Activated CD4-positive, CD25-positive, alpha-beta regulatory T cell treated with anti-CD3 and anti-CD28 coated beads, Interleukin-2, amount 50 U/mL, for 24 hours (primary cell): ENCODE measurements at places on chromosomes 13 and 19.
A peak's percentile ranks its signal among the peaks of the same experiment; 100 is the strongest.

- ATAC-seq, result no peak
Observed at GRCh38 chr13:20713751-20714150, 10.3 kb downstream of the IL17D start.

DNA sequence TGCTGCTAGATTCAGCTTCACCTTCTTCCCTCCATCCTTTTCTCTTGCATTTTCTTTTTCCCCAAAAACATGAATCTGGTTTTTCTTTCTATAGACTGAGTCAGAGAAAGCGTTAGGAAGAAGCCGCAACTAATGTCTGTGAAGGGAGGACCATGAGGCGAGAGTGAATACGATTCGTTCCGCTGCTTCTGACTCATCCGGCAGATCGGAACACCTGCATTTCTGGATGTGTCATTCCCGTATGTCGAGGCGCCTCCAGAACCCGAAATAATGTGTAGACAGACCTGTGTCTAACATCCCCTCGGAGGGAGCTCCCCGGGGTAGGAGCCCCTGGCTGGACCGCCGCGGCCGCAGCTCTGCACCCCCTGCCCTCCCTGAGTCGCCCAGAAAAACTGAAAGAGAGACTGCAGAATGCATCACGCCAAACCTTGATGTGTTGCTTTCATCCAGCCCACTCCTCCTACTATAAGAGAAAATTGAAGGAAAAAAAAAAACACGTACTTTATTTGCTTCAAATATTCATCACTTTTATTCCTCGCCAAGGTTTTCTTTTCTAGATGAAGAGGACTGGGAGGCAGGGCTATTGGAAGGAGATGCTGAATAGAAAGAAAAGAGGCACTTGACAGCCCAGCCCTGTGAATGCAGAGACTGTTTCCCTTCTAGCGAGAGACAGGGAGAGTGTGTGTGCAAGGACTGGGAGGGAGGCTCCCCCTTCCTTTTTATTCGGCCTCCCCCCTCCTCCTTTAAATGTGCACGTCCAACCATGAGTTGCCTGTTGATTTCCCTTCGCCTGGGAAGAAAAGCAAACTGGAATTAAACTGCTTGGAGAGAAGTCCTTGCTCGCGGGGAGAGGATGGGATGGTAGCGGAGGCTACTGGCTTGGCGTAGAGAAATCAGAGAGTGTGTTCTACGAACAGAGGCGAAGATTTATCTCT, 616 bp upstream of the PCDH17 start:
- ATAC-seq, result peak; percentile 12

DNA sequence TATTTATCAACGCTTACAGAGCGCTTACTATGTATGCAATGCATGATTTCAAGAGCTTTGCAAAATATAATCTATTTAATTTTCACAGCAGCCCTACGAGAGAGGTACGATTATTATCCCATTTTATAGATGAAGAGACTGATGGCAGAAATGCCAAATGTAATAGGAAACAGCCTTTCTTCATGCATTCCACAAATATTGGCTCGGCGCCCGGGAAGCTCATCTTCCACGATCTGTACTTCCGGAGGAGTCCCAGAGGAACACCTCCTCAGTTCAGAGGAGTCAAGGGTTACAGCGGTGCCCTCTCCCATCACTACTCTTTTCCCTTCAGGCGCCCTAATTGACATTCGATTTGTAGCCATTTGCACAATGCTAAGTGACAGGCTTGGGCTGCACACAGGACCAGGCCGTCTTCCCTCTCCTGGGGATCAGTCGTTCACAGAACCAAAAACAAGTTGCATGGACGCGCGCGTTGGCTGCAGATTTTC, 1.1 kb upstream of the ARHGAP35 start:
- ATAC-seq, result no peak

DNA sequence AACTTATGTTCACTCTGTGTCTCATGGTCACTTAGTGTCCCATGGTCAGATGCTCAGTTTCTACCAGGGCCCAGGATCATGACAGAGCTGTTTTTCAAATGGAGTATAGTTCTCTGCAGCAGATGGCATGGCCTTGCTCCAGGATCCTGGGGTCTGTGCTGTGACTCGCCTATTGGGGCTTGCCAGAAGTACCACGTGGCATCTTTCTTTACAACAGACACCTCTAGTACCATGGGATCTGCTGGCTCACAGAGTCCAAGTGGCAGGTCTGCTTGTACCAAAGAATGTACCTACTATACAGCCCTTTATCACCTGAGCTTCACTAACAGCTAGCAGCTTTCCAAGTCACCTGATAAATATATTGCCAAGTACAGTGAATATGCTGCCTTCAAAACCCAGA, 6.0 kb upstream of the RNF6 start:
- ATAC-seq, result no peak

DNA sequence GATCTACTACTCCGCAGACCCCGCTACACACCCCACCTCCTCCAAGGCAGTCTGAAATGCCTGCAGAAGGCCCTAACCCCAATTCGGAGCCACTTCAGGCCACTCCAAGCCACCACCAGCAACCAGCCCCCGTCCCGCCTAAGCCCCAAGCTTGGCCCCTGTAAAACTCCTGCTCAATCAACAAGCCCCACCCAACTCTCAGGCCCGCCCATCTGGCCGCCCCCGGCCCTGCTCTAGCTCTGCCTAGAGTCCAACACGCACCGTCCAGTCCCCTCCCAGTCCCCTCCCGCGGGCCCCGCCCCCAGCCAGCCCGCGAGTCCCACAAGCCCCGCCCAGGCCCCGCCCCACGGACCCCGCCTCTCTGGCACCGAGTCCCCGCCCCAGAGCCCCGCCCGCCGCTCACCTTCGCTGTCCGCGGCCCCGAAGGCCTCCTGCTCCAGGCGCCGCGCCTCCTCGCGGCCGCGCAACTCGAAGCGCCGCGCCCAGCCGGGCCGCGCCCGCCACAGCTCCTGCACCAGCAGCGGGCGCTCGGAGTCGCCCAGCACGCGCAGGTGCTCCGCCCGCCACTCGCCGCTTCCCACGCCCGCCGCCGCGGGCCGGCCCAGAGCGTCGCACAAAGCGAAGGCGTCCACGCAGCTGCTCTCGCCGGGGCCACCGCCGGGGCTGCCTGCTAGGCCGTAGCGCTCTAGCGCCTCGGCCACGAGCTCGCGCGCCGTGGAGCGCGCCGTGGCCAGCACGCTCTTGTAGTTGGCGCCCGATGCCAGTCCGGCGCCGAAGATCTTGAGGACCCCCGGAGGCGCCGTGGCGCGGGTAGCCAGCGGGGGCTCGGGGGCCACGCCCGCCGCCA, 1.6 kb downstream of the RASIP1 start:
- ATAC-seq, result peak; percentile 93

DNA sequence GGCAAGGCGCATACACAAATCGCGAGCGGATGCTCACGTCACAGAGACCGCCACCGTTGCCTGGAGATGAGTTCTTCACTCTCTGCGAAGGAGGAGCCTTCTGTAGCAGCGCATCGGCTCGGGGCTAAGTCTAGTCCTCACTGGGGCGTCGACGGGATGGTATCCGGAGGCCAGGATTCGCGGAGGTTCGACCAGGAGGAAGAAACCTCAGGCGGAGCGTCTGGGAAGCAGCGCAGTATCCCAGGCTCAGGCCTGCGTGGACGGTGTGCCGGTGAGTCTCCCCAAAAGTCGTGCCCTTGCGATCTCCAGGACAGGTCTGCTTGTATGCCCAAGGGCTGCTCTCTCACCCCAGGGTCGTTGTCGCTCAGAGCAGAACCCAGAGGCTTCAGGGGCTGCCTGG, 40.4 kb downstream of the ZNF146 start:
- ATAC-seq, result no peak

DNA sequence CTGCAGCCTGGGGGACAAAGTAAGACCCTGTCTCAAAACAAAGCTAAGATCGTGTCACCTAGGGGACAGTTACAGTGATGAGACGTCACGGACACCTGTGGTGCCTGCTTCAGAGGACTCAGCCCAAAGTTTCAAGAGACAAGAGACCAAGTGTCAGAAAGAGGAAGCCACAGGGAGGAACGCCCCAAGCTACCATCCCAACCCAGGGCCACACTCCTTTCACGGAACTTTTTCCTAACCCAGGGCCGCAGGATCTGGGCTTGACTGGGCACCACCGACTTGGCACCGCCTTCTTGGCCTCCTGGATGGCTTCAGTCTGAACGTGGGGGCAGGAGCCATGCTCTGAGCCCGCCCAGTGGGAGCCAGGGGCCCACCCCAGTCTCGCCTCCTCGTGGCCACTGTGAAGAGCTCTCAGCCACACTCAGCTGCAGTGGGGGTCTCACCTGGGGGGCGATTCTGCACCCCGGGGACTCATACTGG, 8.5 kb downstream of the MOB3A start:
- ATAC-seq, result no peak

- peak; percentile 4 for ATAC-seq
Observed at GRCh38 chr19:8517551-8518442, 3.8 kb upstream of the ZNF414 start.

DNA sequence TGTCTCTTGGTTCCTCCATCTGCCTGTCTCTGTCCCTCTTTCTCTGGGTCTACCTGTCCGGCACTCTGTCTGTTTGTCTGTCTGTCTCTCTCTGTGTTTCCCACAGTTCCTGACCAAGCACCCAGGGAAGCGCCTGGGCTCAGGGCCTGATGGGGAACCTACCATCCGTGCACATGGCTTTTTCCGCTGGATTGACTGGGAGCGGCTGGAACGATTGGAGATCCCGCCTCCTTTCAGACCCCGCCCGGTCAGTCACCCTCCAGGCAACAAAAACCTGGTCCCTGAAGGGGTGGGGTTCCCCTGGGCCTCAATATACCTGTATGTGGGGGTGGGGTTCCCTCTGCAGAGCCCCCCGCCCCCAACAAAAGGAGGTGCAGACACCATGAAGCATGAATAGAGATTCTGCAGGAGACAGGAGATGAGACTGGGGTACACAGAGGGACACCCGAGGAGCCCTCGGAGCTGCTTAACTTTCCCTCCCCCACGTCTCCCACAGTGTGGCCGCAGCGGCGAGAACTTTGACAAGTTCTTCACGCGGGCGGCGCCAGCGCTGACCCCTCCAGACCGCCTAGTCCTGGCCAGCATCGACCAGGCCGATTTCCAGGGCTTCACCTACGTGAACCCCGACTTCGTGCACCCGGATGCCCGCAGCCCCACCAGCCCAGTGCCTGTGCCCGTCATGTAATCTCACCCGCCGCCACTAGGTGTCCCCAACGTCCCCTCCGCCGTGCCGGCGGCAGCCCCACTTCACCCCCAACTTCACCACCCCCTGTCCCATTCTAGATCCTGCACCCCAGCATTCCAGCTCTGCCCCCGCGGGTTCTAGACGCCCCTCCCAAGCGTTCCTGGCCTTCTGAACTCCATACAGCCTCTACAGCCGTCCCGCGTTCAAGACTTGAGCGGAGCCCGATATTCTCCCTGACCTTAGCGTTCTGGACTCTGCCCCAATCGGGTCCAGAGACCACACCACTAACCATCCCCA, 2.6 kb upstream of the CACNG7 start:
- ATAC-seq, result peak; percentile 53

- ATAC-seq, result no peak
Observed at GRCh38 chr13:28716511-28716910, 2.3 kb downstream of the SLC46A3 start.

DNA sequence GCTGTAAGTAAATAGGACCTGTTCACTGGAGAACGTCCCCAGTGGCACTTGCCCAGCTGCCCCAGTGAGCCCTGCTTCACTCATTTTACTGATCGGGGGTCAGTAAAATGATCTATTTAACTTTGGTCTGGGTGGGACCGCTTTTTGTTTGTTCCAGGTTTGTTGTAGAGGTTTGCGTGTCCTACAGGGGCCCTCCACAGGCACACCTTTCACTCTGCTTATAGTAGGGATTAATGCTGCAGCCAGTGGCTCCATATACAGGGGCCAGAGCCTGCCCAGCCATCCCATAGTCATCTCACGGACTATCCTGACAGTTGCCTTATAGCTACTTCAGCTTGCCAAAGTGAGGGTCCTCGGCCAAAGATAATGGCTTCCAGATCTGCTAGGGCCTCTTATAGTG, 104.1 kb downstream of the DNAJC3 start:
- ATAC-seq, result no peak

DNA sequence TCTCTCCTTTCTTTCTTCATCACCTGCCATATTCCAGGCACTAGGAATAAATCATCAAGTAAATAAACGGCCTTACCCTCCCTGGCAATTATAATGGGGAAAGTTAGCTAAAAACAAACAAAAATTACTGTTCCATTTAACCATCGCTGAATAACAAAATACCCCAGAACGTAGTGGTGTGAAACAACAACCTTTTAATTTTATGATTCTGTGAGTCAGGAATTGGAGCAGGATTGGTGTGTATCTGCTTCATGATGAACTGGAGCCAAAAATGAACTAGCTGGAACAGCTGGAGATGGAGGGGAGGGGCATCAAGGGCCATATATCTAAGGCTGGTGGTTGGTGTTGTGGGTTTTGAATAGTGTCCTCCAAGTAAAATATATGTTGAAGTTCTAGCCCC, 3.7 kb upstream of the CADM4 start:
- ATAC-seq, result no peak

DNA sequence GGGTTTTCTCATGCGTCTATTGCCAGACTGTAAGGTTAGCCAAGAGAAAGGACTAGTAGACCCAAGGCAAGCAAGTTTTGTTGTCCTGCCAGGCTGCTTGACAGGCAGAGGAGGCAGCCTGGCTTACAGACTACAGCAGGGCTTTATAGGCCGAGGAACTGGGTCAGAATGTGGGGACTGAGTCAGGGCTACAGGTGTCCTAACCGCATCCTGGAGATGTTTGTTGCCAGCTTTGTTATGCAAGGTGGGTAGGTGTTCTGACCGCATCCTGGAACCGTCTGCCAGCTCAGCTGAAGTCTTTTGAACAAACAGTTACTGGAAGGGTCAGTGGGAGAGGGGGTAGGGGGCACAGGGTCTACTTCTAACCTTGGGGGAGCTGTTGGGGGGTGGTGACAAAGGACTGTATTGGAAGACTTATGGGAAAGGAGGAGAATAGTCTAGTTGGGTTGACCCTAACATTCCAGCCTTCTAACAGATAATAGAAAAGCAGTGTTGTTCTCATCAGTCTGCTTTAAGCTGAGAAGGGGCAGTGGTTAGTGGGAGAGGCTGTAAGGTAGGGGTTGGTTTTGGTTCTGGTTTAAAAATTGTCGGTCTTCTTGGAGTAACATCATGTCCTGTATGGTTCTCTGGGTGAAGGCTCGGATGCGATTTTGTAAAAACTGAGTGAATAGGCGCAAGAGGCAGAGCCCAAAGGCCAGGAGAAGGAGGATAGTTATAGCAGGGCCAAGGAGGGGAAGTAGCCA, 913.8 kb upstream of the SLITRK5 start:
- ATAC-seq, result peak; percentile 41

DNA sequence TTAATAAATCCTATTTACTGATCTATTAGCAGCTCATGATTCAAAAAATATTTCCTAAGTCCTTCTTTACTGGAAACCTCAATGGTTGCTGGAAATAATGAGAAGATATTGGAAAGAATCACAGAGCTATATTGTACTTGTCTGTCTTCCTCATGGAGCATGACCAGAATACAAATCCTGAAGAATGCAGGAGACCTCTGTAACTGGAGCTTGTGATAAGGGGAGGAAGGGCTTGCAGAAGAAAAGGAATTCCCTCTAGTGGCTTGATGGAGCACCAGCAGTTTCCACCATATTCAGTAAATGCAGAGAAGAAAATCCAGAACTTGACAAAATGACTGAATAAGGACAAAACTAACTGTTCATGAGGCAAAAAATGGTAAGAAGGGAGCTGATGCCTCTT, 1333.1 kb downstream of the EFNB2 start:
- ATAC-seq, result no peak
